ENCODE measurements at places on chromosomes 6 and 20.

DNA sequence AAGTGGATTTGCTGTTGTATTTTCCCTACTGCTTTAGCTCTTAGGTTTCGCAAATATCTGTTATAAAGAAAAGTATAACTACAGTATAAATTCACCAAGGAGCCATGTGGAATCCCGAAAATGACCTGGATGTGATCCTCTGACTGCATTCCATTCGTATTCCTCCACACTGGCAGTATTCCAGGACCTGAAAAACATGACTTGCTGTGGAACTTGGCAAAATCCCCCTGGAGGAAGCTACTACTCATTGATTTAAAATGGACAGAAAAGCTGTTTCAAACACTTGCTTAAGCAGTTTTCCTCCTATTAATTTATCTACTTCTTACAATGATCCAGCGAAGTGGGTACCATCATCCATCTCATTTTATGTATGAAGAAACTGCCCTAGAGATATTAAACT lies 13.3 kb upstream of the ENPP5 start:
- H3K36me3 ChIP-seq: no peaks in the 10 kb centered on the region
- no peak overlapping the region for H3K4me3 ChIP-seq
- DNase-seq: no peak
- no peak overlapping the region for H3K27ac ChIP-seq
- no peaks in the 10 kb centered on the region for H3K27me3 ChIP-seq

GRCh38 chr6:11921017-11921438 lies 91.1 kb upstream of the HIVEP1 start:
- H3K36me3 ChIP-seq: no peaks in the 10 kb centered on the region
- 0 out of 2 replicates have a peak, but pooled peaks cover 4% of the 10 kb centered on the region for H3K4me1 ChIP-seq
- no peak overlapping the region for H3K4me3 ChIP-seq
- peak; percentile 48 for DNase-seq
- no peak overlapping the region for H3K27ac ChIP-seq

- H3K27ac ChIP-seq: peak overlapping the region; percentile 63
- no peaks in the 10 kb centered on the region for H3K36me3 ChIP-seq
- peaks cover 6% of the 10 kb centered on the region for H3K4me1 ChIP-seq
- DNase-seq: no peak
- H3K4me3 ChIP-seq: peak overlapping the region; percentile 5
- H3K27me3 ChIP-seq: no peaks in the 10 kb centered on the region
Measured at GRCh38 chr6:15239616-15240364, 6.1 kb upstream of the JARID2 start.

GRCh38 chr6:149470948-149471347 lies 13.9 kb downstream of the ZC3H12D start:
- no peak for DNase-seq
- no peak overlapping the region for H3K4me3 ChIP-seq
- no peak overlapping the region for H3K27ac ChIP-seq
- no peaks in the 10 kb centered on the region for H3K4me1 ChIP-seq
- H3K36me3 ChIP-seq: no peaks in the 10 kb centered on the region
- H3K27me3 ChIP-seq: no peaks in the 10 kb centered on the region

GRCh38 chr6:52672412-52673025 lies 1.6 kb downstream of the TMEM14A start:
- no peak overlapping the region for H3K4me3 ChIP-seq
- H3K36me3 ChIP-seq: peaks cover 17% of the 10 kb centered on the region
- H3K4me1 ChIP-seq: peaks cover 2% of the 10 kb centered on the region

DNA sequence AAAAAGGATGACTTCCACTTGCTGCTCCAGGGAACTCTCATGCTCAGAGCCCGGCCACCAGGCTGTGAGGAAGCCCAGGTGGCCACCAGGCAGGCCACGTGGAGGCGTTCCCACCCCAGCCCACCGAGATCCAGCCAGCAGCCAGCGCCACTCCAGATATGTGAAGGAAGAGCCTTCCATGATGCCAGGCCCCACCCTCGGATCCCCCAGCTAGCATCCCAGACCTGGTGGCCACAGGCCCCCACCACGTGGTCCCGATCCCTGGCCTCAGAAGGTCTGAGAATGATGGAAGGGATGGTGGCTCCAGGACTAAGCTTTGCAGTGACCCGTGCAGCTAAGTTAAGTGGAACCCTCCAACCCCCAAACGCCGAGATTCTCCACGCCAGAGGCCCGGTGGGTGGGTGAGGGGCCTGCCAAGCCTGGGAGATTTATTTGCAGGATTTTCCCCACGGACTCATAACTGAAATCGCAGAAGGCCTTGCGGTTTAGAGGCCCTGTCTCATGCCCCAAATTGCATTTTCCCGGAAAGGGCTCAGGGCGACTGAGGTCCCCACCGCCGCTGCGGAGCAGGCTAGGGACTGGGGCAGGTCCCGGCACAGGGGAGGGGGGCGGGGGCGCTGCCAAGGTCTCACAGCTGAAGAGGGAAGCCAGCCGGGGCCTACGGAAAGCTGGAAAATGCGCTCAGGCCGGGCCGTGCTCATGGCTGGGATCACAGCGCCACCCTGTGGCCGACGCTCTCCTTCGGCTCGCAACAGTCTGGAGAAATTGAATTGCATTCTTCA lies 31.1 kb upstream of the CST7 start:
- no peaks in the 10 kb centered on the region for H3K4me1 ChIP-seq
- H3K27ac ChIP-seq: no peak overlapping the region
- H3K4me3 ChIP-seq: no peak overlapping the region
- H3K36me3 ChIP-seq: peaks cover 7% of the 10 kb centered on the region

- no peak overlapping the region for H3K27ac ChIP-seq
- no peak for DNase-seq
- no peaks in the 10 kb centered on the region for H3K4me1 ChIP-seq
- H3K27me3 ChIP-seq: no peaks in the 10 kb centered on the region
- H3K4me3 ChIP-seq: no peak overlapping the region
Measured at GRCh38 chr20:38157635-38158495, 7.2 kb downstream of the TGM2 start.

DNA sequence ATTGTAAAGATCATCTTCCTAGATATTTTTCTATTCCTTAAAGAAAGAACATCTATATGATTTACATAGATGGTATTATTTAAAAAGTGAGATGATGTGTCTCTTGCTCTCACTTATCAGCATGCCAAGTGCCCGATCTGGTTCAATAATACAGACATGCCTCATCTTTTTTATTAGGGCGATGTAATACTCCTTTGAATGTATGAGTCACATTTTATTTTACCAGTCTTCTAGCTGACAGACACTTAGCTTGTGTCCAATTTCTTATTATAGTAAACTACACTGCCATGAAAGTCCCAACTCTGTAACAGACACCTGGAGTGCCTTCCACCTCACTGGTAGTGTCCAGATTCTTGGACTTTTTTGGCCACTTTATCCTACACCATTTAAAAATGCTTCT lies 586.6 kb upstream of the BTBD3 start:
- H3K27me3 ChIP-seq: no peaks in the 10 kb centered on the region
- no peaks in the 10 kb centered on the region for H3K36me3 ChIP-seq
- no peaks in the 10 kb centered on the region for H3K4me1 ChIP-seq
- H3K4me3 ChIP-seq: no peak overlapping the region
- no peak overlapping the region for H3K27ac ChIP-seq
- DNase-seq: no peak

Measured in H9 (cell line).